Activated T-cell treated with anti-CD3 and anti-CD28 coated beads for 4 hours (primary cell): ENCODE measurements at places on chromosomes 3 and 15.
A peak's percentile ranks its signal among the peaks of the same experiment; 100 is the strongest.

- DNase-seq, result no peak
Observed at GRCh38 chr3:46395210-46395661, 11.6 kb downstream of the CCR5AS start.

DNA sequence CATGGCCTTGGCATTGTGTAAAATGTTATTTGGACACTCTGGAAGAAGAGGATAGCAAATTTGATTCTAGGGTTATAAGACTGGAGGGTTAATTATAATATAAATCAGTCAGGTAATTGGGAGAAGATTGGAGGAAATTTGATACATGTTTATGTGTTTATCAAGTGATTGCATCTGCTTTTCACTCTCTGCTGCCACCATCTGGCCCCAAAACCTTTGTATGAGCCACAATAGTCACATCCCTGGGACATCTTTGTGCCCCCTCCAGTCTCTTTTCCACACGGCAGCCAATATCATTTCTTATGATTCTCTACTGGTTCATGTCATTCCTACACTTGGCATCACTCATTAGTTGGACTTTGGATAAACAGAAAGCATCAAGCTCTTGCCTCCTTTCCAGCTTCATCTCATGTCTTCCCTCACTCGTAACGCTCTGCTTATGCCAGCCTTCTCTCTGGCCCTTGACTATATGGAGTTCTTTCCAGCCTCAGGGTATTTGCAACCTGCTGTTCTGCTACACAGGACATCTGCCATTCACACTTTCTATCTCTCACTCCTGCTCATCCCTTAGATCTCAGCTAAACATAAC, 602.3 kb upstream of the SUCLG2 start:
- peak; percentile 8 for DNase-seq

- no peak for DNase-seq
Observed at GRCh38 chr3:38312356-38312755, 30.3 kb downstream of the SLC22A14 start.

GRCh38 chr3:158728851-158729250, 3.4 kb downstream of the RARRES1 start:
- DNase-seq, result no peak

DNA sequence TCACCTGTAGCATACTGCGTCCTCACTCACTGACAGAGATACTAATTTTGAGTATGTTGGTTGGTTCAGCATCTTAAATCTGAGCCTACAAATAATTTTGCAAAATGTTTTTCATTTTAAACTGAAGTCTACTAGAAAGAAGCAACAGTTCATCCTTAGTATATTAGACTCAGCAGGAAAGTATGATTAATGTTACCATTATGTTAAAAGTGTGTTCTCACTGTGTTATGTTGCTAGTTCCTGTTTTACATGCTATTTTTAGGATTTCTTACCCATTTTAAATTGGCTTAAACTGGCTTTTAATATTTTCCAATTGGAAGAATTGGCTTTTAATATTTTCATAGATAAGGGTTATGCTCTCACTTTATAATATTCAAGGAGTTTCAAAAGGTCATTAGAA, 25.7 kb downstream of the ACKR4 start:
- DNase-seq, result no peak

- DNase-seq, result no peak
Observed at GRCh38 chr3:47412842-47413520, 32.2 kb downstream of the PTPN23 start.

GRCh38 chr3:185926445-185926844, 11.4 kb downstream of the TRA2B start:
- DNase-seq, result no peak

DNA sequence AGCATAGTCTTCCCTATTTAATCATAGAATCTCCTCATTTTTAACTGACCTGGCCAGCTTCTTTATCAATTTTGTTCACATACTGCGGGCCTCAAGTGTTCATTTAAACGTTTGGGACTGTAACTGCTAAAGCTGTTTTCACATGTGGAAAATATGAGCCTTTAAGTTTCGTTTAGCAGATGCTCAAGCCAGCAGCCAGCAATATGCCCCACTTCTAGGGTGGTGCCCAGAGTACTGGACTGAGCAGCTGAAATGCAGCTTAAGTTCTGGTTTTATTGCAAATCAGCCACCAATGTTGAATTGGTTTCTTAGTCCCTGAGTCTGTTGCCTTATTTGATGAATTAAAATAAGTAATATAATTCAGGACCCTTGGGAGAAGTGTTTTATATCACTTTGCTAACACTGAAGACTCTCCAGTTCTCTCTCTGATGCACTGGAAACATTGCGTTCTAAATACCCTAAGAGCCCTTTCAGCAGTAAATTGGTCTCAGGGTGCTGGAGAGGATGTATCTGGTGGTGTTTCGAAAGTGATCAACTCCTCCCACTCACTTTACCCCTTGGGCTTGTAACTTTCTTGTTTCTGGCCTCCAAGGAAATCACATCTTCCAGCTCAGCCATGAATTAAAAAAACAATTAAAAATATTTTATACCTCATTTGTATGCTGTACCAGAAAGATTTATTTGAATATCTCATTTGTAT, 61.7 kb downstream of the B3GALNT1 start:
- no peak for DNase-seq

DNA sequence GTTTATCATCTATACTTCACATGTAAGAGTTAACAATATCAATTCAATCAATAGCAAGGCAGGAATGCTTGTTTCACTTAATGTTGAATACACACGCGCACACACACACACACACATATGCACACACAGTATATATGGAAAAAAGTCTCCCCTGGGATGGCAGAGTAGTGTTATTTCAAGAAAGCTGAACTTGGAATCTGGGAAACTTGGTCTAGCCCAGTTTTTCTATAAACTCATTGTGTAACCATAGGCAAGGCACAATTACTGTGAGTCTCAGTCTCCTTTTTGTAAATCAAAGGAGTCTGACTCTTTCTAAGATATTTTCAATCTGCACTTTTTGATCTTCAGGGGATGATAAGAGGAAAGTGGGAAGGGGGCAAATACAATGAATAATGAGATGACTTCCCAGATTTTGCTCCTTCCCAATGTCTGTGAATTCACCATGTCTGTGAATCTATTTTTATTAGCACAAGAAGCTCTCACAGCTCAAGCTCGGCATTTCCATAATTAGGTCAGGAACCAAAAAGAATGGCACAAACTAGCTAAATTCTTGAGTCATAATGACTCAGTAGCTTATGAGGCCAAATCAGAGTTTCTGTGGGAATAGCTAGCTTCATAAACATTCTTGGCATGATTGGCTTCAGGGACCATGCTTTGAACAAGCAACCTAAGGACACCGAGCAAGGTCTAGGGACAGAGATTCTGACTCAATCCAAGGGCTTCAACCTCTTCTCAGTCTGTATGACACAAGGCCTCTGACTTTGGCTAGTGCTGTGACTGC, 227.4 kb upstream of the DCBLD2 start:
- DNase-seq, result no peak

DNA sequence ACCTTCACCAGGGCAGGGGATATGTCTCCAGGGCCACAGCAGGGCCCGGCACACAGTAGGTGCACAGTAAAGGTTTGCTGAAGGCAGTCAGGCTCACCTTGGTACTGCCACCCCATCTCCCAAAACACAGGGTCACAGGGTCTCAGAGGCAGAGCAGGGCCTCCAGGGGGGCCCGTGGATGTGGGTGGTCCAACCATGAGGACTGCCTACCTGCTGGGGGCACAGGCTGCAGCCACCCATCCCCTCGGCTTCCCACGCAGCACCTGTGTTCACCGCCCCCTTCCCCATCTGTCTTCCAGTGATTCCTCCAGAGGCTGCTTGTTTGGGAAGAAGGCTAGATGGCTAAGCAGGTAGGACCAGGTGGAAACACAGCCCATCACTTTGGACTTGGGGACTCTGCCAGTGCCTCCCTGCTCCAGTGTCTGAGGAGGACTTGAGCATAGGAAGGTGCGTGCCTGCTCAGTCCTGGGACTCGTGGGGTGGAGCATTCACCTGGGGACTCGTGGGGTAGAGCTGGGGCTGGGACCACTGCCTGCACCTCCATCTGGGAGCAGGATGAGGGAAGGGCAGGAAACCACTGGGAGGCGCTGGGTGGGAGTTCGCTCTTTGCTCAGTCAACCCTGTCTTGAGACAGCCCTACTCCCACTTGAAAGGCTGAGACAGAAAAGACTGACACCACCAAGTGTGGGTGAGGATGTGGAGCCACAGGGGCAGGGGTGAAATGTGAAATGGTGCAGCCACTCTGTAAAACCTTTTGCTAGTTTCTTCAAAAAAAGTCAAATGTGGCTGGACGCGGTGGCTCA, 18.8 kb upstream of the PLXND1 start:
- no peak for DNase-seq

GRCh38 chr15:64993290-64993689, 3.6 kb upstream of the SPG21 start:
- DNase-seq, result no peak

GRCh38 chr3:107249132-107249531, 128.1 kb upstream of the CCDC54 start:
- no peak for DNase-seq

- no peak for DNase-seq
Observed at GRCh38 chr3:192889679-192890078, 28.0 kb downstream of the MB21D2 start.

DNA sequence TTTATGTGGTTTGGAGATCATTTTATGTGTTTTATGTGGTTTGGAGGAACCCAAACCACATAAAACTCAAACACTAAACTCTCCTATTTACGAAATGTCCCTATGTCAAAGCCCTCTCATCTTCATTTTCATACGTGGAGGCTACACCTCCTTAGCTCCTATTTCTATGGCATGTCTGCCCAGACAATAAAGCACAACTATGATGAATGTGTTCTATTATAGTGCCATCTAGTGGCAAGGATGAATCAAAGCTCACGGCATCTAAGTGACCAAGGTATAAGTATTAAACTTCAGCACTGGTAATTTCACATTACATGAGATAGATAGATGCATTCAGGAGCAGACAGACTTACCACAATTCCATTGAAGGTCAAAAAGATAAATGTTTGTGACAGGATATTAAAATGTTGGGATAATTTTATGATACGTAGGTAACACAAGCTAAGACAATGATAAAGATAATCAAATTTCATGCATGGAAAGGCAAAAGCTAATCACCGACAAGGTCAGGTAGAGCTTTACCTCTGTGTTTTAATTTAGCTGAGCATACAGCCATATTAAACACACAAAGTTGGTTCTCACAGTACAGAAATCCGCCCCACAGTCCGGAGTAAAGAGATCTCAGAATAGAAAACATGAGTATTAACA, 130.6 kb upstream of the FHIT start:
- DNase-seq, result no peak

DNA sequence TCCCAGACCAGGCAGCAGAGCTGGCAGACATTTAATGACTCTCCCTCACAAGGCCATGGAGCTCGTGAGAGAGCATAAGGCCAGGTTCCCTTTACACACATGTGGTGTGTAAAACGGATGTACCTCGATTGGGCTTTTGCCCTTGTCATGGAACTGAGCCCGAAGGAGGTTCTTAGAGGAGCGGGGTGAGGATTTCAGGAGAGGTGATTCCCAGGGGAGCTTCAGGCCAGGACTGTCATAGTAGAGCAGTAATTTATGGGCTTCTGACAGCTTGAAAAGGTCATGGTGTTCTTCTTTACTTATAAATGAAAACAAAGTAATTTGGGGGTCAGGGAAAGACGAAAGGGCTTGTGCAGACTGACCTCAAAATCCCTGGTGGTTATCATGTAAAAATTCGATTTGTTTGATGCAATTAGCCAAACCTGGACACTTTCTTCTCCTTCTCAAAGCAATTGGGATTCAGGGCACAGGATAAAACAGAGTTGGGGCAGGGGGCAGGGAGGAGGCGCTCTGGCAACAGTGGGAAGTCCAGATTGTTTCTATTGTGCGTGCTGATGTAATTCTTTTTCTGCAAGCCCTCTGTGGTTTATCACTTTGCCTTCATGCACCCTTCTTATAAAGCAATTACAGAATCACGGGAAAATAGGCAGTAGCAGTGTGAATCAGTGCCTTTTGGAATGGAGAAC, 51.0 kb downstream of the CACNA1D start:
- DNase-seq, result no peak

GRCh38 chr15:57403566-57404325, 27.4 kb downstream of the CGNL1 start:
- DNase-seq, result no peak

DNA sequence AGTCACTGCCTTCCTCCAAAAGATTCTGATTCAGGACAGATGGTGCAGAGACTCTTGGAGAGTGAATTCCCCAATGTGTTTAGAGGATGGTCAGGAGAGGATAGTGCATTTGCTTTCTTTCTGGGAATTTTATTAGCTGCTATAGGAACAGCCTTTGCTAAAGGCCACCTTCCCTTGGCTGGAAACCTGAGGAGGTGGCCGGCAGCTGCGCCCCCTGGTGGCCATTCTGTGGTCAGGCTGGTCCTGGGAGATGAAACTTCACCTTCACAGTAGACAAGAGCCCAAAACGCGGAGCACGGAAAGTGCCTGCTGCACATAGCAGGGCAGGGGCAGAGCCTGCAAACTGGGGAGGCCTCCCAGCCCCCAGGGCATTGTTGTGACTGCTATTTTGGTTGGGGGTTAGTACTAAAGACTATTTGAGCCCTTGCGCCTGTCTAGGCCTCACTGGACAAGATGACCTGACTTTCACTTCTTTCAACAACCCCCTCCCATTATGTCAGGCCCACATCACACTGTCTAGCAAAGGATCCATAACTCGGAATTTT, 34.3 kb downstream of the SEC22C start:
- DNase-seq, result peak; percentile 58

DNA sequence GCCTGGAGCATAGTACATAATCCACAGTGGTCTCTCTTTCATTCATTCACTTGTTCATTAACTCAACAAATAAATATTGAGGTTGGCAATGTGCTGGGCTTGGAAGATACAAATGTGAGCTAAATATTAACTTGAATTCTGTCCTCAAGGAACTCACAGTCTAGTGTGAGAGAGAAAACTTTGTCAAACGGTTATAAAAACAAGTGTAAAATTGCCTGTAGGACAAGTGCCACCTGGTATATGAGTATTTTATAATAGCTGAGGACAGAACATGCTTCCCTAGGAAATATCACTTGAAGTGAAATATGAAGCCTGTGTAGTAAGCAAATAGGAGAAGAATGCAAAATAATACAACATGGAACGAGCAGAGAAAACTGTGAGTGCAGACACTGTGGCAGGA, 173.1 kb upstream of the CMC1 start:
- DNase-seq, result no peak

GRCh38 chr15:89770041-89770440, 6.1 kb upstream of the MESP2 start:
- no peak for DNase-seq

- peak; percentile 53 for DNase-seq
Observed at GRCh38 chr3:38521391-38521987, 25.3 kb downstream of the EXOG start.
